Breast epithelium (tissue), 4 donors: ENCODE measurements at places on chromosomes 16 and 17. TPM values are rescaled to one million over a fixed set of nuclear protein-coding genes. Genes with fewer than 3 reads are reported as not detected.

RAB26 gene
- total RNA-seq = not detected

VMO1 gene
- 2.6 TPM for total RNA-seq

ZNF598 gene
- total RNA-seq = 16.0 TPM

DNAH9 gene
- 3.5 TPM for total RNA-seq

KRTAP17-1 gene
- total RNA-seq = not detected

ZG16B gene
- total RNA-seq = 24.6 TPM

ZNF267 gene
- 24.9 TPM for total RNA-seq

PHF12 gene
- 42.9 TPM for total RNA-seq
